ENCODE measurements at places on chromosomes 1 and 21.

DNA sequence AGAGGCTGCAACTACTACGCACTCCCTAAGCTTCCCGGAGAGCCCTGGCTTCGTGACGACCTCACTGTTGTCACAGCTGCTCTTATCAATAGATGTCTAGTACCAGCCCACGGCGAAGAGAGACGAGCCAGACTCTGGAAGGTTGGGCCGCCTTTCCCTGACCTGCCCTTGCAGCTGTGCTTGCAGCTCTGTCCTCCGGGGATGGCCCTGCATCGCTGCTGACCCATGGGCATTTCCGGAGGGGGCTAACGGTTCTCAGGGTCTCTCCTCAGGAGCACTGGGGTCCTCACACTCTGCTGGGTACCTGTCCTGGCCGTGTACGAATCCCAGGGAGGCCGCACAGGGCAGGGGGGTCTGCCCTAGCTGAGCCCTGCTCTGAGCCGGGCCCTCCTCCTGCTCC lies 93.8 kb upstream of the COL6A1 start:
- no peaks in the 10 kb centered on the region for H3K27me3 ChIP-seq
- peaks cover 61% of the 10 kb centered on the region for H3K4me1 ChIP-seq
- no peak for DNase-seq

DNA sequence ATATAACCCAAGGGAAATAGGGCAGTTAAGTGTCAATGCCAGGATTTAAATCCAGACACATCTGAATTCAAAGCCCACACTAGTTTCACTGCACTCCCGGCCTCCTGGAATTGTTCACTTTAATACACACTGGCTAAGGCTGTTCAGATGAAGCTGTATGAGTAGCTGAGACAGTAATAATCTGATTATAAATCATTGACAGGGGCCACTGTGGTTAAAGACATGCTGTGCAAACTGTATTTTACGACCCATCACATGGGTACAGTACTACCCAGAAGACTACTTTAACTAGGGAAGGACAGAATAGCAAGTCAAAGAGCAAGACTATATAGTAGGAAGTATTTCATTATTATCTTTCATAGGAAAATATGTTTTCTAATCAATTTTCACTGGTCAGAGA lies 16.1 kb upstream of the NTNG1 start:
- no peaks in the 10 kb centered on the region for H3K36me3 ChIP-seq
- no peak overlapping the region for H3K4me3 ChIP-seq
- H3K4me1 ChIP-seq: no peaks in the 10 kb centered on the region
- no peak for DNase-seq
- H3K27ac ChIP-seq: no peak overlapping the region

DNA sequence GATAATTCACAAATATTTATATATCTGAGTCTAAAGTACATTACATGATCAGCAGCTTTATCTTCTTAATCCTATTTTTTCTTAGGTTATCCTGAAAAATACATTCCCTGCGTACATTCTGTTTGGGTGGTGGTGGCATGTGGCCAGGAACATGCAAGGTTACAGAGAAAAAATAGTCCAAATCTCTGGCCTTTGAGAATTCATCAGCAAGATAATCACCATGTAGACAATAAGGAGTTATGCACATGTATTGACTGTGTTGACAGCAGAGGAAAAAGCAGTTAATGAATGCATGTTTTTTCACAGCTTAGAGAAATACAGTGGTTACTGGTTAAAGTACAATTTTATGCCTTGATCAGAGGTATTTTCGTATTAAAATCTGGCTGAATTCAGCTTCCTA lies 49.0 kb downstream of the ABCA4 start:
- H3K4me3 ChIP-seq: no peak overlapping the region
- DNase-seq: no peak
- no peaks in the 10 kb centered on the region for H3K36me3 ChIP-seq
- no peaks in the 10 kb centered on the region for H3K4me1 ChIP-seq
- no peaks in the 10 kb centered on the region for H3K27me3 ChIP-seq

GRCh38 chr1:234607109-234608024 lies 2.6 kb downstream of the IRF2BP2 start:
- no peak for DNase-seq
- H3K27me3 ChIP-seq: no peaks in the 10 kb centered on the region
- H3K4me3 ChIP-seq: peak overlapping the region; percentile 65
- peaks cover 11% of the 10 kb centered on the region for H3K36me3 ChIP-seq
- peaks cover 42% of the 10 kb centered on the region for H3K4me1 ChIP-seq

- H3K36me3 ChIP-seq: no peaks in the 10 kb centered on the region
- DNase-seq: no peak
- no peak overlapping the region for H3K27ac ChIP-seq
- H3K27me3 ChIP-seq: no peaks in the 10 kb centered on the region
- no peak overlapping the region for H3K4me3 ChIP-seq
Measured at GRCh38 chr21:40714536-40714935, 132.4 kb downstream of the DSCAM start.

GRCh38 chr1:8763888-8764287 lies 53.6 kb downstream of the RERE start:
- no peak overlapping the region for H3K27ac ChIP-seq
- H3K4me3 ChIP-seq: no peak overlapping the region
- no peak for DNase-seq
- H3K4me1 ChIP-seq: no peaks in the 10 kb centered on the region

DNA sequence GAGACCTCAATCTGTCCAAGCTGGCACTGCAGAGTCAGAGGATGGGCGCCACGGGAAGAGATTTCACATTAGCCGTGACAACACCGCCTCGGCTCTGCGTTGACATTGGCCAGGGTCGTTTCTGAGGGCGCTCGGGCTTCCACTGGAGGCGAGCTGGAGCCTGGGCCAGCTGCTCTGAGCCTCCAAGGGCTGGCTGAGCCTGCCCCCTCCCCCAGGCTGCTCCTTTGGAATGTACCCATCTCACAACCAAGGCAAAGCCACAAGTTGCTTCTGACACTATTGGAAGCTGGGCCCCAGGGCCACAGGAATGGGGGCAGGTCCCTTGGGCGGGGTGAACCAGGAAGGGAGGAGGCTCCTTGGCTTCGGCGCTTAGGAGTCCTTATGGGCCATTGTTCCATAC lies 12.7 kb downstream of the GPR3 start:
- no peak overlapping the region for H3K27ac ChIP-seq
- H3K27me3 ChIP-seq: no peaks in the 10 kb centered on the region
- no peak overlapping the region for H3K4me3 ChIP-seq
- H3K4me1 ChIP-seq: no peaks in the 10 kb centered on the region
- H3K36me3 ChIP-seq: peaks cover 35% of the 10 kb centered on the region
- DNase-seq: no peak

DNA sequence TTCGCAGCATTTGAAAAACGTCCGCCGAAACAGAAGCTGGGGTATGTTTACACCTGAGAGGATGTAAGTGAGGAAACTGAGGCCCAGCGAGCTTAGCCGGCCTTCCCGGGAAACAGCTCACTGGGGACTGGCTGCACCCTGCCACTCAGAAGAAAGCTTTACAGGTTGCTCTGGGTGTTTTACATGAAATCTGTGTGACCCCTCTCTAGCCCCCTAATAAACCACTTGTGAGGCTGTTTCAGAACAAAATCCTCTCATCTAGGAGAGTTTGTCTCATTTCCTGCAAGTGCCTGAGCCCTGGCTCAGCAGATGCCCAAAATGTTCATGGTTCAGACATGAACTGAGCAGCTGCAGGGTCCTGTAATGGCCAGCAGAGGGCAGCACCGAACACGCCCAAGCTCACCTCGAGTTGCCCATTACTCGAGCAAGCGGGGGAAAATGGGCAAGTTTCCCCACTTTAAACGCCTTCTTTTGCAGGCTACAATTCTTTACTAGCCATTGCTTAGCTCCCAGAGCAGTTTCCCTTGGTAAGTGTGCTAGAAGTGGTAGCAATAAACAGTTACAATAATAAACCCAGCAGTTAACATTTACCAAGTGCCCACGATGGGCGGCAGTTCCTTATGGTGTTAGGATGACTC lies 76.4 kb downstream of the FHAD1 start:
- H3K27me3 ChIP-seq: no peaks in the 10 kb centered on the region
- no peaks in the 10 kb centered on the region for H3K4me1 ChIP-seq
- H3K36me3 ChIP-seq: no peaks in the 10 kb centered on the region
- peak; percentile 56 for DNase-seq

DNA sequence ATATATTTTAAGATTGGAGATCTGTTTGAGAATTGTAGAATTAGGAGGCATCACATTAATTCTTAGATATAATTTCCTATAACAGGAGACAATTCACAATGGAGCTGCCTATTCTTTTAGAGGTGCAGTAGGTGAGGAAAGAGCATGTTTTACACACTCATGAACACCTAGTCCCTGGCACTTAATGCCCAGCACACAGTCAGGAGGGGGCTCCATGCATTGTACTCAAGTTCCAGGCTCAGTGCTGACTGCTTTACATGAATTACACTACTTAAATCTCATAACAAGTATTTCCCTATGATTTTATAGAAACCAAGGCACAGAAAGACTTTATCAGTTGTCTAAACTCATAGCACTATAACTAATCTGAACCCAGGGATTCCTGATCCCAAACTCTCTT lies 360 bp upstream of the GBP3 start:
- peak overlapping the region; percentile 85 for H3K27ac ChIP-seq
- no peak for DNase-seq
- H3K4me3 ChIP-seq: peak overlapping the region; percentile 69
- H3K4me1 ChIP-seq: peaks cover 15% of the 10 kb centered on the region

DNA sequence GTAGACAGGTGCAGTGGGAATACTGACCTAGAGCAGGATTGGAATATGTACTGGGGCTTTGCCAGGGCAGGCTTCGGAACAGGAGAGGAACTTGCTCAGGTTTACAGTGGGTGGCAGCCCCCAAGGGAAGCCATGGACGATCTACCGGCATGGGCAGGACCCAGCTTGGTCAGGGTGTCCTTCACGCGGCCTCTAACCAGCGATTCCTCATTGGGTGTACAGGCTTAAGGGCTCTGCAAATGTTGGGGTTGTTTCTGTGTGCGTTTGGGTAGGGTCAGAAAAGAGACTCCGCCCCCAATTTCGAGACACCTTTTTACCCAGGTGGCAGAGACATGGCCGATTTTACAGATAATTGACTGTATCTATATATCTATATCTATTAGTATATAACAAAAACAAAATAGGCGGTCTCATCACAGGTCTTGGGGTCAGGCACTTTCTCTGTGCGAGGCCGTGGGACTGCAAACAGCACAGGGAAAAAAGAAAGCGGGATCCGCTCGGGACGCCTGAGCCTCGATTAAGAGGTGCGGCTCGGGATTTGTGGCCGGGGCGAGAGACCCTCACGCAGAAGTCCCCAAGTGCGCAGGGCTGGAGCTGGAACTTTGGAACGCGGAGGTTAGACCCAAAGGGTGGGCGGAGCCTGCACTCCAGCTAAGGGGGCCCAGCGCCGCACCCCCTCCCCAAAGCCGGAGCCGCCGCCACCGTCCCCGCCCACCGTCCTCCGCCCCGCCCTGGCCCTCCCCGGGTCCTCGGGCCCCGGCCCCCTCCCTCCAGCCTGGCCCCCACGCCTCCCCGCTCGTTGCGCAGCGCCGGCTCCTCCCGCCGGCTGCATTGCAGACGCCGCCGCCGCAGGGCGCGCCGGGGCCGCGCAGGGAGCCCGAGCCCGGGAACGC lies 67.5 kb upstream of the VAMP3 start:
- H3K4me3 ChIP-seq: no peak overlapping the region
- H3K36me3 ChIP-seq: no peaks in the 10 kb centered on the region
- peak; percentile 20 for DNase-seq
- H3K27me3 ChIP-seq: peaks cover 7% of the 10 kb centered on the region

GRCh38 chr1:113765306-113766230 lies 6.3 kb upstream of the PHTF1 start:
- no peak for DNase-seq
- H3K4me3 ChIP-seq: no peak overlapping the region
- H3K27ac ChIP-seq: no peak overlapping the region
- peaks cover 11% of the 10 kb centered on the region for H3K4me1 ChIP-seq
- no peaks in the 10 kb centered on the region for H3K27me3 ChIP-seq

GRCh38 chr1:182118851-182119250 lies 57.3 kb upstream of the ZNF648 start:
- no peak overlapping the region for H3K4me3 ChIP-seq
- no peak overlapping the region for H3K27ac ChIP-seq
- H3K36me3 ChIP-seq: no peaks in the 10 kb centered on the region

GRCh38 chr1:221867003-221867402 lies 125.1 kb upstream of the DUSP10 start:
- no peaks in the 10 kb centered on the region for H3K27me3 ChIP-seq
- H3K36me3 ChIP-seq: no peaks in the 10 kb centered on the region
- no peak overlapping the region for H3K27ac ChIP-seq

- H3K4me3 ChIP-seq: no peak overlapping the region
- H3K4me1 ChIP-seq: peaks cover 3% of the 10 kb centered on the region
- no peaks in the 10 kb centered on the region for H3K36me3 ChIP-seq
- no peak overlapping the region for H3K27ac ChIP-seq
- no peak for DNase-seq
Measured at GRCh38 chr1:240092301-240093119, 827 bp downstream of the FMN2 start.

DNA sequence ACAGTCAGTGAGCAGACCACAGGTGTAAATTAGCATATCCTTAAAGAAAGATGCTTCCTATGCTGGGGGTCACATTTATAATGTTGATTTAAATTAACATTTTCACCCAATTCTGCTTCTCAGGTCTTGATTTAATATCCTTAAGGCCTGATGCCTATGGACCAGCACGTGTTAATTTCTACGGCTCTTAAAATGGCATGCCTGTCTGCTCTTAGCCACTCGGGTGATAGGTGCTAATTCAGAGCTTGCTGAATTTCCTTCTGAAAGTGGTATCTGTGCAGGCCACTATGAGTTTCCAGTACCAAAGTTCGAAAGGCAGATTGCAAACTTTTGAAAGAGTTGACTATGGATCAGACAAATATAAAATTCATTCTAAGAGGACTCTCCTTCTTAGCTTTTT lies 487.4 kb upstream of the ADGRL2 start:
- H3K27ac ChIP-seq: no peak overlapping the region
- no peaks in the 10 kb centered on the region for H3K4me1 ChIP-seq
- no peaks in the 10 kb centered on the region for H3K27me3 ChIP-seq
- DNase-seq: no peak

- peaks cover 6% of the 10 kb centered on the region for H3K4me1 ChIP-seq
- no peak overlapping the region for H3K27ac ChIP-seq
- H3K36me3 ChIP-seq: no peaks in the 10 kb centered on the region
- peaks cover 16% of the 10 kb centered on the region for H3K27me3 ChIP-seq
- no peak for DNase-seq
Measured at GRCh38 chr1:14924455-14925331, 228.9 kb upstream of the TMEM51 start.

GRCh38 chr21:38669186-38669585 lies 136.5 kb upstream of the ETS2 start:
- no peak overlapping the region for H3K27ac ChIP-seq
- H3K4me1 ChIP-seq: no peaks in the 10 kb centered on the region

- H3K27me3 ChIP-seq: no peaks in the 10 kb centered on the region
- no peak for DNase-seq
- H3K27ac ChIP-seq: no peak overlapping the region
- no peak overlapping the region for H3K4me3 ChIP-seq
- H3K36me3 ChIP-seq: no peaks in the 10 kb centered on the region
Measured at GRCh38 chr1:63721531-63722189, 52.2 kb upstream of the ROR1 start.

- H3K4me3 ChIP-seq: peak overlapping the region; percentile 56
- H3K4me1 ChIP-seq: peaks cover 34% of the 10 kb centered on the region
- DNase-seq: no peak
- H3K36me3 ChIP-seq: no peaks in the 10 kb centered on the region
- no peak overlapping the region for H3K27ac ChIP-seq
- no peaks in the 10 kb centered on the region for H3K27me3 ChIP-seq
Measured at GRCh38 chr1:27153927-27154358, 982 bp downstream of the SLC9A1 start.

Measured in effector memory CD4-positive, alpha-beta T cell (primary cell).